ENCODE measurements at places on chromosomes 16 and 17.

DNA sequence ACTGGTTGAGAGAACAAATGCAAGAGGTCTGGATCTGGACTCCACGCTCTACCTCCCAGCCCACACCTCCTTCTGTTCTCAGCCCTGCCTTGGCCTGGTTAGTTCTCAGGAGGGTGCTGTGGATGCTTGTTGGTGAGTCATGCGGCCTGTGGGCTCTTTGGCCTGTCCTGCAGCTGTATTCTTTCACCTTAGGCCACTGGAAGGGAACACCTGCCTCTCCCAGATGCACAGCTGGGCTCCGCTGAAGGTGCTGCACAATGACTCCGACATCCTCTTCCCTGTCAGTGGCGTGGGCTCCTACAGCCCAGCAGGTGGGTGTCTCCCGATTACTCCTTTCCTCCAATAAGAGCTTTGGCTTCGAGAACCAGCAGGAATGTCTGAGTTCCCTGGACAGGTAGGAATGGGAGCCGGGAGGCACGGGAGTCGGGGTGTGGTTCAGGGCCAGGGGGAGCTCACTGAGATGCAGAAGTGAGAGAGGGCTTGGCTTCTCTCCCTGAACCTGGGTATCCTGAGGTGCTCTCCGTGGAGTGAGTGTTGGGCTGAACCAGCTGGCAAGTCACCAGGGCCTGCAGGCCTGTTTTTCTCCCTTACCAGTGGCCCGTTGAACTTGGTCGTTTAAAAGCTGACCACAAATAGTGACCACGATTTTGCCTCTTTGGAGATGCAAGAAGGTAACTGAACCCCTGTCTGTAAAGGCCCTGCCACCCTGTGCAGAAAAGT lies 85.0 kb downstream of the SNX29 start:
- peaks cover 3% of the 10 kb centered on the region for H3K36me3 ChIP-seq
- H3K27ac ChIP-seq: no peak overlapping the region
- DNase-seq: no peak

DNA sequence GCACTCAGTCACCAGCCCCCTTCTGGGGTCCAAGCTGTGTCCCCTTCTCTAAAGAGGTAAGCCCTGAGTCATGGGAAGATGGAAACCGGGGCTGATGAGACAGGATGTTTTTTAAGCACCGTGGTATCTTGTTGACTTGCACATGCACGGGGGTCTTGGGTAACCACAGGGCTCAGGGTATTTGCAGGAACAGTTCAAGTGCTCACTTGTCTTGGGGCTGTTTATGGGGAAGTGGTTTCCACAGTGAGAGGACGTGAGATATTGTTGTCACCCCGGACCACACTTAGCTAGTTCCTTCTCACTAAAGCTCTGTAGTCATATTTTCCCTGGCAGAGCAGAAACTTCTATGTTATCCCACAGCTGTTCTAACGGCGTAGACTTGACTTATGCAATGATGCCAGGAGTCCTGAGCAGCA lies 7.7 kb downstream of the CCL3L1 start:
- H3K27me3 ChIP-seq: no peaks in the 10 kb centered on the region
- H3K4me1 ChIP-seq: peaks cover 55% of the 10 kb centered on the region
- H3K27ac ChIP-seq: peak overlapping the region; percentile 93
- DNase-seq: peak; percentile 69
- H3K36me3 ChIP-seq: peaks cover 56% of the 10 kb centered on the region

DNA sequence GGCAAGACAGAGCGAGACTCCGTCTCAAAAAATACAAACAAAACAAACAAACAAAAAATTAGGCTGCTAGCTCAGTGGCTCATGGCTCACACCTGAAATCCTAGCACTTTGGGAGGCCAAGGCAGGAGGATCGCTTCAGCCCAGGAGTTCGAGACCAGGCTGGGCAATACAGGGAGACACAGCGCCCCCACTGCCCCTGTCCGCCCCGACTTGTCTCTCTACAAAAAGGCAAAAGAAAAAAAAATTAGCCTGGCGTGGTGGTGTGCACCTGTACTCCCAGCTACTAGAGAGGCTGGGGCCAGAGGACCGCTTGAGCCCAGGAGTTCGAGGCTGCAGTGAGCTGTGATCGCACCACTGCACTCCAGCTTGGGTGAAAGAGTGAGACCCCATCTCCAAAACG lies 531 bp upstream of the CDH1 start:
- H3K36me3 ChIP-seq: no peaks in the 10 kb centered on the region
- H3K27me3 ChIP-seq: peaks cover 41% of the 10 kb centered on the region
- DNase-seq: no peak
- H3K4me1 ChIP-seq: peaks cover 4% of the 10 kb centered on the region

DNA sequence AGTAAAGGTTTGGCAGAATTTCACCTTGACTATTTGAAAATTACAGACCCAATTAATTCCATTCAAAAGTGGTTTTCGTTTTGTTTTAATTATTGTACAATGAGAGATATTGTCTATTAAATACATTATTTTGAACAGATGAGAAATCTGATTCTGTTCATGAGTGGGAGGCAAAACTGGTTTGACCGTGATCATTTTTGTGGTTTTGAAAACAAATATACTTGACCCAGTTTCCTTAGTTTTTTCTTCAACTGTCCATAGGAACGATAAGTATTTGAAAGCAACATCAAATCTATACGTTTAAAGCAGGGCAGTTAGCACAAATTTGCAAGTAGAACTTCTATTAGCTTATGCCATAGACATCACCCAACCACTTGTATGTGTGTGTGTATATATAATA lies 72.6 kb downstream of the CDK12 start:
- H3K4me3 ChIP-seq: no peak overlapping the region
- H3K27me3 ChIP-seq: no peaks in the 10 kb centered on the region
- H3K36me3 ChIP-seq: peaks cover 27% of the 10 kb centered on the region
- no peak for DNase-seq

GRCh38 chr17:28846231-28846630 lies 3.6 kb upstream of the FAM222B start:
- no peak overlapping the region for H3K4me3 ChIP-seq
- no peak for DNase-seq
- peaks cover 11% of the 10 kb centered on the region for H3K4me1 ChIP-seq
- no peaks in the 10 kb centered on the region for H3K27me3 ChIP-seq
- H3K27ac ChIP-seq: no peak overlapping the region
- peaks cover 3% of the 10 kb centered on the region for H3K36me3 ChIP-seq

All from effector memory CD8-positive, alpha-beta T cell (primary cell).